EL (cell line): ENCODE measurements at places on chromosomes 13 and 19.

DNA sequence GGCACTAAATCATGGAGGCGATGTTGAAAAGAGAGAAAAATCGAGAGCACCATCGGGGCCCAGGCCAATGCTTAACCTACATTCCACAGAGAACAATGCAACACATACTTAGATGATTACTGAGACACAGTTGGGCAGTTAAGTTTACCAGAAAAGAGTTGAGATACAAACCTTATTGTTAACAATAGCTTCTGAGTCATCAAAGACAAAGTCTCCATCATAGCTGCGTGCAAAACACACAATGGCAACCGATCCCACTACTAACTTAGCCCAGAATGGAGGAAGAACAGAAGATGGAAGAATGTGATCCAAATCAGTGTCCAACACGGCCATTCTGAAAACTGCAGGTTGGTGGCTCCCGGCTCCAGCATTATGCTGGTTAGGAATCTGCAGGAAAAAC, 6.2 kb downstream of the TMTC4 start:
- no peak for DNase-seq

- DNase-seq: no peak
Observed at GRCh38 chr19:54255105-54255775, 1.8 kb downstream of the LILRB5 start.

GRCh38 chr19:48290401-48290770, 20.5 kb downstream of the ZNF114 start:
- DNase-seq: peak; percentile 81

DNA sequence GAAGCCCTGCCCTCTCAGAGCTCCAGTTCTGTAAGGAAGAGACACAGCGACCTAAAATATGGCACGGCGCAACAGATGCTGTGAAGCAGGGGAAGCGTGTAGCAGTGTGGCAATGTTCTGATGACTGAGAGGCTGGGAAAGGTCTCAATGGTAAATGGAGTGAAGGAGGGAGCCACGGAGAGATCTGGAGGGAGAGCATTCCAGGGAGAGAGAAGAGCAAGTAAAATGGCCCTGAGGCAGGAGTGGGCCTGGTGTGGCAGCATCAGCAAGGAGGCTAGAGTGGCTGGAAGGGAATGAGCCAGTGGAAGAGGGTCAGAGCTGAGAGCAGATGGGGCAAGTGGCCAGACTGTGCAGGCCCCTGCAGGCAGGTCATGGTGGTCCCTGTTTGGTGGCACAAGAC, 16.4 kb downstream of the RCN3 start:
- DNase-seq: no peak

DNA sequence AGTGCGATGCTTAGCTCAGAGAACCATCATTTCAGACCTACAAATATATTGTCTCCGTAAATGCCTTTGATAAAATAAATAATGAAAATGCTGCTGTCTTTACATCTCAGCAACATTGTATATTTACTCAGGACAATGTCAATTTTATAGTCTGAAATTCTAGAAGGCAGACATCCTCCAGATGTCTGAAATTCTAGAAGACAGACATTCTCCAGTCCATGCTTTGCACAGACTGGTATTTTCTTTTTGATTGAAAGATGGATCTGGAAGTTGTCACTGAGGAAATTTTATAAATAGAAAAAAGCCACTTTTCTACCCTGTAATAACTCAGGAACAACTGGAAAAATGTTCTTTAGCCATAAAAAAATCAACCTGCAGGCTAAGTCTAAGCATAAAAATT, 2293.3 kb downstream of the PCDH9 start:
- DNase-seq: no peak
